ENCODE measurements at places on chromosomes 4 and X.

GRCh38 chr4:37892641-37893040 lies 1.8 kb downstream of the TBC1D1 start:
- DNase-seq, result peak; percentile 13

DNA sequence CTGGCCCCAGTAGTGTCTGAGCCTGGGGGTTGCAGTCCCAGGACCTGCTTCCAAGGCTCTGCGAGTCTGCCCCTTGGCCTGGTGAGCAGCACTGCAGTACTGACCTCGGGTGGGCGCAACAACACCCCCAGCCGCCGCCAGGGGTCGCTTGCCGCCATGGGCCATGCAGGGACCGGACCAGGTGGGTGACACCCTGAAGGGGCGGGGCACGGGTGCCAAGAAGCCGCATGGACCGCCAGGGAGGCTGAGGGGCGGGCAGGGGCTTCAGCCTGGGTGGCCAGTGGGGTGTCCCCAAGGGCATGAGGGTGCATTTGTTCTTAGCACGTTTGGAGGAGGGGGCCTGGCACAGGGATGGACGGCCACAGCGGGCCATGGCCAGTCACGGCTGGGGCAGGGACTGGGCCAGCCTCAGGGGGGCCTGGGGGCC lies 25.0 kb downstream of the TACC3 start:
- DNase-seq, result peak; percentile 67

DNA sequence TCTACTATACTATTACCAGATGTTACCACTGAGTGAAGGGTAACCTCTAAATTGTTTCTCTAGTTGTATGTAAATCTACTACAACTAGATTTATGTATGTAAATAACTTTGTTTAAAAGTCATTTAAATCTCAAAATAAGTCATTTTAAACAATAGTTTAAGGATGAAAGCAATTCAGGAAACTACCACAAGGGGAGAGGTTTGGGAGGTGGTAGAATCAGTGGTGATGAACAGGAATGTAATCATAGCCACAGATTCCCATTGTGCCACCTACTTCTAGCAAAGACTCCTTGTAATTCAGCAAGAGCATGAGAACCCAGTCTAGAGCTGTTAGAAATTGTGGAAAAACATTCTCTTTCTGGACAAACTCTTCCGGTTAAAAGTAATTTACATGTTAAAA lies 234.6 kb downstream of the SLC7A11 start:
- no peak for DNase-seq

DNA sequence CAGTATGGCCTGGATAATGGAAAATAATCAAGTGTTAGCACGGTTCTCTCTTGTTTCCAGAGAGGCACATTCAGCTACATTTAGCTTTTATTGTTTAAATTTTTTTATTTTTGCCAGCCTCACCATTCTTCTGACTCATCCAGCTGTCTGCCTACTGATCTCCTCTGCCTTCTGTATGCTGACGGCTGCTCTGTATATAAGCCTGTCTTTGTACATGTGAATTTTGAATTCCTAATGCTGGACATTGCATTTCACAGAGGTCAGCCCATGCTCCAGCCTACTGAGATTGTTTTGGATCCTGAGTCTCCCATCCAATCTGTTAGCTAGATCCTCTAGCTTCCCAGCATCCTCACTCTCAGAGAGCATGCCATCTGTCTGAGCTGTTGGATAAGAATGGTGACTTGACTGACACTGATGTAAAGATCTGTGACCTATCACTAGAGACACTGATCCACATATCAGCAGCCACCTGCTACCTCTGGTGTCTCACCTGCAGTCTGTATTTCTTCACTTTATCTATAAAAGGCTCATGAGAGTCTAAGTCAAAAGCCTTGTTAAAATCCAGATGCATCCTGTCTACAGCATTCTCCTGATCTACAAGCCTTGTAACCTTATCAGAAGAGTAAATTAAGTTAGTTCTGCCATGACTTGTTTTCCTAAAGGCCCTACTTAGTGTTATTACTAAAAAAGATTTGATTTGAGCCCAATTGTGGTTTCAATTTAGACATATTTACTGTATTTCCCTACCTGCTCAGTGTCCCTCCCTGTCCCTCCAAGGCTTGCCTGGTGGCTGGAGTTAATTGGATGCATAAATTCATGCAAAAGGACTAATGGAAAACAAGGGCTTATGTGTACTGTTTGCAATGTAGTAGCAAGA lies 25.6 kb upstream of the ARHGAP36 start:
- DNase-seq, result no peak

DNA sequence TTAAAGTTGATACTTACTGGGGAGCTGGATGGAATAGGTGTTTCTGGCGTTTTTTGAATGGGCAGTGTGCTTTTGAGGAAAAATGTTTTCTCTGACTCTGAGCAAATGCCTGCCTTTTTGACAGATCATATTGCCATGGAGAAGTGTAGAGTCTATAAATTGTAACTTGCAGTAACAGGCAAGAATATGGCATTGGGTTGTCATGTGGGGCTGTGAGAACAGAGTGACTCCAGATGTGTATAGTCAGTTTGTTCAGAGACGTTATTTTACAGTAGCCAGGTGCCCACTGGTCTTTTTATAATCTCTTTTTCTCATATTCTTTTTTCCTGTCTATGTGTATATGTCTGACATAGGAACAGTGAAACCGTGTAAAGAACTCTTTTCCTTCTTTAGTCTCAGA lies 40.8 kb downstream of the RAPGEF2 start:
- no peak for DNase-seq

DNA sequence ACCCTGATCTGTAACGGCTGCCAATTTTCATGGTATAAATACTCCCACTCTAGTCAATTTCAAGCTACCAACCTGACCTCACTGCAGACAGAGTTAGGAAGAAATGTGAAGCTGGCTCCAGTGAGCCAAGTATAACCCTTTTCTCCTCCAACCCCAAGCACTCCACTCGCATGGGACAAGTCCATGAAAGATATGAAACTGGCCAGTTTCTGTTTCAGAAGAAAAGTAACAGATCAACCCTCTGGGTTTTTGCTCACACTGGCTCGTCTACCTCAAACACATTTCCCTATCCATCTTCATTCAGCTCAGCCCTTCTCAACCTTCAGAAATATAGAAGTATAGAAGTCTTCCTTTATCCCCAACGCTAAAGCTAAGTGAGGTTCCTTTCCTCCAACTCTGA lies 82.4 kb upstream of the NDP start:
- no peak for DNase-seq

GRCh38 chr4:182294451-182294850 lies 51.2 kb downstream of the TENM3 start:
- no peak for DNase-seq

DNA sequence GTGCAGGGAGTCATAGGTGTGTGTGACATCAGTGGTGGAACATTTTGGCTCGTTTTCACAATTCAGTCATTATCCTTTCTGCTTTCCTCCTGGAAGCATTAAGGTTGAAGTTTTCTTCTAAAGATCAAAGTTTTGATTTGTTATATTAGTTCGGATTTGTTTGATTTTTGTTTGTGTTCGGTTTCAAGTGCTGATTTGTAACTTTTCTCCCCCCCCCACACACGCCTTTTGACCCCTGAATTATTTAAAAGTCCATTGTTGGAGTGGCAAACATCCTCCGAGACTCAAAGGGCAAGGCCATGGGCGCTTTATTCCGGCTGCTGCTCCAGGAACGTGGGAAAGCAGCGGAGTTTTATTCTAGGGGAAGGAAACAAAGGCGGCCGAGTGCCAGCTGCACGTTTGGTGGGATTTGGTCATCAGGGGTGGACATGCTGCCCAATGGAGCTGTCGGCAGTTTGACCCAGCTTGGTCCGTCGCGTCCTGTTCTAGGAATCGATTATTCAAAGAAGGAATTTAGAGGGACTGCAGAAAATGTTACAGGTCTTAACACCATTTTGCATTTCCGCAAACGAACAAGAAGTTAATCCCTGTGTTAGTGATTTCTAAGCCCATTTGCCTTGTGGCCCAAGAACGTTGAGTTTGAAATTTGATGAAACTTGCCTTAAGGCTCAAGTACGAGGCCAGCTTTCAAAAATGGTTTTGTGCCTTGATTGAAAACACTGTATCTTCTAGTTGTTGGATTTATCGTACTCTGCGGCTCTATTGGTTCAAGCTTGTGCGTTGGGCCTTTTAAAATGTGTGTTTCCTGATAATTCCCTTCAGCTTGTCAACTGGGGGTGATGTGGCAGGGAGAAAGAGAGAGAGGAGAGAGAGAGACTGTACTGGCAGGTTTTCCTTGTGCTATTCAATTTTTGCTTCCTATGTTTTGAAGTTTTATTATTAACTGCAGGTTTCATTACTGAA lies 565 bp upstream of the ZNF41 start:
- no peak for DNase-seq

- no peak for DNase-seq
Measured at GRCh38 chr4:47278631-47279030, 184.9 kb downstream of the COMMD8 start.

- DNase-seq, result no peak
Measured at GRCh38 chr4:26663888-26664287, 80.0 kb downstream of the TBC1D19 start.

DNA sequence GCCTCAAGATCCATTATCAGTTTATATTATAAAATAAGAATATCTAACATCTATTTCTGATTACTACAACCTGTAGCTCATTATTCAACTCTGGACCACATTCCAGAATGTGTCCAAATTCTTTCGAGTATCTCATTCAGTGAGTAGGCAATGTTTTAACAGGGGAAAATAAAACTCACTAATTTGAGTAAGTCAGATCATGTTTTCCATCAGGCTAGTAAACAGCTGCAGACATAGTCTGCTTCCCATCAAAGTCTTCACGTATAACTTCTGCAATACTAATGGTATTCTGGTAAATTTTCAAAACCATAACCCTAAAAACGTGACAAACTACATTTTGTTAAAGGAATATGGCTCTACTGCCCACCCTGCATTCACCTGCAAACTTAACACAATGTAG lies 31.8 kb downstream of the TBCK start:
- DNase-seq, result no peak

DNA sequence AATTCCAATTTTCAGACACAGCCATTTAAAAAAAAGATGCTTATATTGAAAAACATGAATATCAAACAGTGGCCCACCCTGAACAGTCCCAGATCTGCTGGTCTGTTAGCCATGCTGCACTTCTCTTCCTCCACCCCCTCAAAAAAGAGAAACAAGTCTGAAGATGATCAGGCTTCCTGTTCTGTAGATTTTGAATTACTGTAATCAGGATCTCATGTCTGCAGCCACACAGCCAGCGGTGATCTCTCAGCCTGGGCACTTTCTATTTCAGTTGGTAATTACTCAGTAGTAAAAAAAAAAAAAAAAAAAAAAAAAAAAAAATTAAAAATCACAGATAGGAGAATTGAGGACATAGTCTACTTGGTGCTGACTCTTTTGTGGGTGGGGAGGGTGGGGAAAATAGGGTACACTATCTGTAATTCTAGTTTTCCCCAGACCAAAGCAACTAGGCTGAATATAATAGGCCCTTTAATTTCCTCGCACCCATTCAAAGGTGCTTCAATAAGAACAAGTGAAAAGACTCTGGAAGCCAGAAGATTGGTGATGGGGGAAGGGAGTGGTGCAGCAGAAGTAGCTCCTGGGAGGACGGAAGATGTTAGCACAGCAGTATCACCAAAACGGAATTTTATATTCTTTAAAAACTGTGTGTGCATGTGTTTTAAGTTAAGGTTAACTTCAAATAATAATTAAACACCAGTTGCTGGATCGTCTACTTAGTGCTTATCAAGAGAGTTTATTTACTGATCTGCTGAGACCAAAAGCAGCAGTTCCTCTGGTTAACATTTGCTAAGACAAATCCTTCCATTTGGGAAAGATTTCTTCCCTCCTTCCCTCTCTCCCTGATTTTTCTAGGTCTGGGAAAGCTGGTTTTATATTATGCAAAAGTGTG lies 47.0 kb downstream of the SPRY1 start:
- DNase-seq, result no peak

DNA sequence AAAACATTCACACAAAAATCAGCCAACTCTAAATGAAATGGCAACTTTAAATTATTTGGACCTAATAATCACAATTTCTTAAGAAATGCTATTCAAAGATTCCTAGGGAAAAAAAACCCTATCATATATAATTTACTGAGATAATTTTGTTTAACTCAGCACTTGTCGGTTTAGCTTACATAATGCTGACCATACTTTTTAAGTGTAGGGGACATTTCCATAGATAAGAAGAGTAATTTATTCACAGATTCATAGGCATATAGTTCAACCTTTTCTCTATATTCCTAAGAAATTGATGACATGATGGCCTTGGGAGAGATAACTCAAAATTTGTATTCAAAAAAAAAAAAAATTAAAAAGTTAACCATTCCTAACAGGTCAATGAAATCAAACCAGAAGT lies 260.8 kb upstream of the PGRMC2 start:
- no peak for DNase-seq

- no peak for DNase-seq
Measured at GRCh38 chrX:134741746-134742145, 83.5 kb upstream of the PLAC1 start.

DNA sequence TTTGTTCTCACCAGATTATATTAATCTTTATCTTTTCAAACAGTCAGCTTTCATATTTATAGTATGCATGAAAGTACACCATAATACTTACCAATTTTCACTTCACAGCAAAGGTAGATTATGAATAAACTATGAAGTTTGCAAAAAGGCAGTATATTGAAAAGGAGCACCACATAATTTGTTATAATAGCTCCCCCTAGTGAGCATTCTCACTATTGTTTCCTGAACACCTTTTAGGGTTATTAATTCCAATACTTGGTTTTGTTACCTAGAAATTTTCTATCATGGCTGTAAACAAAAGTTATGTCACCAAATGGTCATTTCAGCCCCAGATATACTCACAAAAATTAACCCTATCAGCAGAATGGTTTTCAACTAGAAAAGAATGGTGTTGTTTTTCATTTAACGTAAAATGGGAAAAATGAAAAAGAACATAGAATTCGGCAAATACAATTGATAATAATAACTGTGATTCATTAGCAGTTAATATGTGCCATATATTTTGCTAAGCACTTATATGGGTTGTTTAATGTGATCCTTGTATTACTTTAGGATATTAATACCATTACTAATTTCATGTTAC lies 30.2 kb upstream of the NKX6-1 start:
- DNase-seq, result no peak
